ENCODE measurements at places on chromosomes 7 and 10.

GRCh38 chr7:157501581-157501980 lies 164.8 kb downstream of the DNAJB6 start:
- no peak for DNase-seq

- DNase-seq: no peak
These were observed 6.9 kb downstream of the ABCB8 start for GRCh38 chr7:151035026-151035717.

DNA sequence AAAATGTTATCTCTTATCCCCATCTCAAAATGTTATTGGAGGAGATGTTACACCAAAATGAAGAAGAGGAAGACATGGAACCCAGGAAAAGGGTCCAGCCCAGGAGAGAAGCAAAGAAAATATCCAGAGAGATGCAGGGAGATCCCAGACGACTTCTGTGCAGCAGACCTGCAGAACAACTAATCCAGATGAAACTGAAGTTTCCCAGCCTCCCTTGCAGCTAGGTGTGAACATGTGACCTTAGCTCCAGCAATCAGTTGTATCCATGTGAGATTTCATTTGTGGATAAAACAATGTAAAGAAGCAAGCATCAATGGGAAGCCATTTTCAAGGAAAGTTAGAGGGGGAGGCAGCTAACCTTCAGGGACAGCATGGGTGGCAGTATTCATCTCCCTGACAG lies 55.8 kb upstream of the NANOS1 start:
- no peak for DNase-seq

DNA sequence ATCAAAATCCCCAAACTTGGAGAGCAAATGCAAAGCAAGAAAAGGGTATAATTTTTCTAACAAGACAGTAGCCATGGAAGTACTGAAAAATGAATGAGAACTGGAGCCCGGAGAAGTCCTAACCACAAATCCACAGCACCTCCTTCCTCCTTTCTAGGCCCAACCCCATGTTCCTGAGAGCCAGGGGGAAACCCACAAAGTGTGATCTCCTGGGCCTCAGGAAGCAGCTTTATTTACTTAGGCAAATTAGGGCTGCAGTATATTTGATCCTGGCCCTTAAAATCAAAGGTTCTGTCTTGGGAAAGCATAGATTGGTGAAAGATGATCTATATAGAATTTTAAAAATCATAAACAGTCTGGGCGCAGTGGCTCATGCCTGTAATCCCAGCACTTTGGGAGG lies 103.0 kb downstream of the DOCK4 start:
- no peak for DNase-seq

GRCh38 chr10:78947226-78947625 lies 121.5 kb upstream of the ZMIZ1 start:
- no peak for DNase-seq

- no peak for DNase-seq
These were observed 67.2 kb downstream of the ATAD1 start for GRCh38 chr10:87750817-87751216.

DNA sequence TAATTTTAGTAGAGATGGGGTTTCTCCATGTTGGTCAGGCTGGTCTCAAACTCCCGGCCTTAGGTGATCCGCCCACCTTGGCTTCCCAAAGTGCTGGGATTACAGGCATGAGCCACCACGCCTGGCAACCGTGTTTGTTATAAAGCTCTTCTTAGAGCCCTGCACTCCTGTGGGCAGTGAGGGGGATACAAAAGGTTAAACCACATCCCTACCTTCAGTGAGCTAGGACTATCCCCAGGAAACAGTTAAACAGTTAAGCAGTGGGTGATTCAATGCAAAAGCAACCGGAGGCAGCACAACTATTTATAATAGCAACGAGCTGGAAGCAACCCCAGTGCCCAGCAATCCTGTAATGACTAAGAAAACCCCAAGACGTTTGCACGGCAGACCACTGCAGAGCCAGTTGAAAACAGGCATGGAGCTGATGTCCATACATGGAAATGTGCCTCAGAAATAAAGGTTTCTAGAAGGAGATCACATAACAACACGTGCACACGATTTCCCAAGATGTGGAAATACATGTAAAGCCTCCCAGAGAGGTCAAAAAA lies 107.2 kb upstream of the LYZL2 start:
- no peak for DNase-seq

DNA sequence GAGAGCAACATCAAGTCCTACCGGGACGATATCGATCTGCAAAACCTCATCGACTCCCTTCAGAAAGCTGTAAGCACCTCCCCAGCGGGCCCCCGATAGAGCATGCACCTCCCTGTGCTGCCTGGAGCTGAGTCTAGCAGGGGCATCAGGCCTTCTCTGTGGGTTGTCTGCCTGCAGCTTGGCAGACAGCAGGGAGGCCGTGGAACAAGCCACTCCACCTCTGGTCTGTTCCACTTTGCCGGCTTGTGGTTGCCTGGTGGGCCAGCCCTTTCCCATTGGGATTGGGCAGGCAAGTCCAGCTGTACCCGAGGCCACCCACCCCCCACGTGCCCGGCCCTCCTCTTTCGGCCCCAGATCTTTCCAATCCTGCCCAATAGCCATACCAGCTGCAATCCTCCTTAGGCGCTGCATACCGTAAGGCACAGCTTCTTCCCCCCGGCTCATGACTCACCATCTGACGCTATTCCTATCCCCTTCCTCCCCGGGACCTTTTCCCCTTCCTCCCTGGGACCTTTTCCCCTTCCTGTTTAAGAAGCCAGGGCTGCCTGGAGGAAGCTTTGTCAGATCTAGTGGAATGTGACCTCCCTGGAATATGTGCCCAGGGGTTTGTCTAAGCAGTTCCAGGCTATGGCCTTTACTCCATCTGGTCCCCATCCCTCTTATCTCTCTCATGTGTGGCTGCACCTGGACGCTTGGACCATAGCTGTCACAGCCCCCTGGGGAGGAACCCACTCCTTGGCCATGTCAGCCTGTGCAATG lies 28.1 kb upstream of the SH2D4B start:
- no peak for DNase-seq

GRCh38 chr7:107254398-107254985 lies 85.7 kb downstream of the HBP1 start:
- DNase-seq: no peak

DNA sequence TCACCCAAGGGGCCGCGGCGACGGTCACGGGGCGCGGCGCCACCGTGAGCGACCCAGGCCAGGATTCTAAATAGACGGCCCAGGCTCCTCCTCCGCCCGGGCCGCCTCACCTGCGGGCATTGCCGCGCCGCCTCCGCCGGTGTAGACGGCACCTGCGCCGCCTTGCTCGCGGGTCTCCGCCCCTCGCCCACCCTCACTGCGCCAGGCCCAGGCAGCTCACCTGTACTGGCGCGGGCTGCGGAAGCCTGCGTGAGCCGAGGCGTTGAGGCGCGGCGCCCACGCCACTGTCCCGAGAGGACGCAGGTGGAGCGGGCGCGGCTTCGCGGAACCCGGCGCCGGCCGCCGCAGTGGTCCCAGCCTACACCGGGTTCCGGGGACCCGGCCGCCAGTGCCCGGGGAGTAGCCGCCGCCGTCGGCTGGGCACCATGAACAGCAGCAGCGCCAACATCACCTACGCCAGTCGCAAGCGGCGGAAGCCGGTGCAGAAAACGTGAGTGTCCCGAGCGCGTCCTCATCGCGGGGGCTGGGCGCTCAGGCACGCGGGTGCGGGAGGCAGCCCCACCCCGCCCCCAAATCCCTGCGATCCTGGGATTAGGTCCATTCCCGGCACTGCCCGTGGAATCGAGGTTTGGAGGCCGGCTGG lies 509 bp downstream of the AHR start:
- peak; percentile 55 for DNase-seq

GRCh38 chr10:29980084-29980483 lies 79.3 kb downstream of the JCAD start:
- no peak for DNase-seq

GRCh38 chr10:32059472-32059871 lies 3.2 kb upstream of the KIF5B start:
- no peak for DNase-seq

GRCh38 chr10:100998991-100999741 lies 442 bp upstream of the LZTS2 start:
- DNase-seq: no peak

DNA sequence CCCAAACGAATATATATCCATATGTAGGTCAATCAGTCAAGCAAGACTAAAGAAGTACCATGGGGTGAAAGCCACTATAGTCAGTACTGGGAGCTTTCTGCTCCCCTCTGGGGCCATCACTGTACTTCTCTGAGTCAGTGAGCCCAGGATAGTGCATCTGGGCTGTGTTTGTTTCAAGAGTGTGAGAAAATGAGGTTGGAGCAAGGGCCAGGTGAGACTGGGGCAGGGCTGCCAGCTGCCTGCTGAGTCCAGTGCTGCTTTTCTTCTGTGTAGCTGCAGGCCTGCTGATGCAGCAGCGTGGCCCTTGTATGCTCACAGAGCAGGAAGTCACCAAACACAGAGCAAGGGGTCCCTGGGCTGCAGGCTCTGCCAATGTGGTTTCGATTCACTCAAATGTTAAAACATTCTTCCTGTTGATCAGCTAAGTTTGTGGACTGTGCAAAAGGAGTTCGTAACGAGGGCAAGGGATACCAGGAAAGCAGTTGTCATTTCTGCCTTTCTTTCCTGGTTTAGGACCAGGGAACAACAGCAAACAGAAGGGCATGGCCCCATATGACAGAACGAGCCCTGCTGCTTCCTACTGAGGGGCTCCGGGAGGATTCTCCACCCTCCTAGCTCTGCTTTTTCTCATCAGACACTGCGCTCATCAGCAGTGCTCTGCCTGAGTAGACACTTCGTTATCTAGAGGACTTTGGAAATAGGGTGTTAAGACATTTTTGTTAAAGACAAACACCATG lies 65.4 kb upstream of the TNS3 start:
- no peak for DNase-seq

DNA sequence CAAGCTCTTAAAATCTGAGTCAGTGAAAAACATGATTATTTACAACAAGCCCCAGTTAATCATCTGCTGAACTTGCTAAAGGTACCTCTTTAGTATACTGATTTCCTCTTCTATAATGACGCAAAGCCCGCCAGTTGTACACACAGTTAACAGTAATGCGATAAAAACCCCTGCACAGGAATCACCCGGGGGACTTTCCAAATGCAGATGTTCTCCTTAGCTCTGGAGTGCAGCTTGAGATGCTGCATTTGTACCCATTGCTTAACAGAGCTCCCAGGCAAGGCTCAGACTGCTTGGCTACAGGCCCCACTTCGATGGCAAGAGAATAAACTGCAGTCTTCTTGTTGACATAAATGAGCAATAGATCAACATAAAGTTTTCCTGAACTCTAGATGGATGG lies 279.6 kb upstream of the HGF start:
- no peak for DNase-seq

- DNase-seq: no peak
These were observed 42.6 kb upstream of the SLC35G1 start for GRCh38 chr10:93851169-93851568.

All from stimulated activated CD8-positive, alpha-beta memory T cell treated with anti-CD3 and anti-CD28 coated beads, Interleukin-7, amount 100 ng/mL, for 4 hours (primary cell).